NCI-H345 (cell line): ENCODE measurements at places on chromosomes 4 and X.

DNA sequence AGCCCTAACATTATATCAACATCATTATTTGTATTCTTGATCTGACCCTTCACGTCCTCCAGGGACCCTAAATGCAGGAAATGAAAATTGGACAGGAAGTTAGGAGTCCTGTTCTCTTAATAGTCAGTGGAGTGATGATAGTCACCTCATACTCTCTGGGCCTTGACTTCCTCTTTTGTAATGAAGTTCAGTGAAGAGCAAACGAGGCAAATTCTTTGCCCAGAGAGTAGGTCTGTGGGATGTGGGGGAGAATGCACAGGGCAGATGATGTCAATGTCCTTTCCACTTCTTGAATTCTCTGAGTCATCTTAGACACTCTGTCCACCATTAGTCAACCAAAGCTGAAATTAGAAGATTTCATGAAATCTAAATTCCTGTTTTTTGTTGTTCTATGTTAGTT is 17.1 kb upstream of the GPRIN3 start:
- no peak for DNase-seq

- no peak for DNase-seq
Measured at GRCh38 chr4:40831146-40831907, 81.6 kb downstream of the NSUN7 start.

GRCh38 chr4:142925161-142925560 is 79.1 kb upstream of the INPP4B start:
- no peak for DNase-seq

GRCh38 chr4:107389965-107390364 is 330.1 kb downstream of the PAPSS1 start:
- no peak for DNase-seq

DNA sequence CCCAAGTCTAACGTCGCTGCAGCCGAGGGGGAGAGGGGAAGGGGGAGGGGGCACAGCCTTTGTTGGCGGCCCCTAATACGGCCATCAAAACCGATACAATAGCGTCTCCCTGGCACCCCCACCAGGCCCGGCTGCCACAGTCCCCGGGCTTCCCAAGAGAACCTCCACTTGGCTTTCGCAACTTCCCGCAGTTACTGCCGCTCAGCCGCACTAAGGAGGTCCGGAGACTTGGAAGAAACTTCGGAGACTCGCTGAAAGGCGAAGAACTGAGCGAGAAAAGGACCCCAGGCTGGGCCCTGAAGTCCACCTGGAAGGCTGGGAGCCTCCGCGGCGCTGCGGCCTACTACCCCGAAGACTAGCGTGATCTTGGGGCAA is 2.8 kb downstream of the NKX6-1 start:
- no peak for DNase-seq

GRCh38 chrX:9940421-9940820 is 26.7 kb upstream of the CLDN34 start:
- no peak for DNase-seq

- peak; percentile 54 for DNase-seq
Measured at GRCh38 chrX:115960440-115961084, 210.0 kb upstream of the AGTR2 start.

- no peak for DNase-seq
Measured at GRCh38 chr4:23814587-23814986, 75.3 kb downstream of the PPARGC1A start.

GRCh38 chrX:85882601-85883000 is 164.8 kb downstream of the CHM start:
- no peak for DNase-seq

DNA sequence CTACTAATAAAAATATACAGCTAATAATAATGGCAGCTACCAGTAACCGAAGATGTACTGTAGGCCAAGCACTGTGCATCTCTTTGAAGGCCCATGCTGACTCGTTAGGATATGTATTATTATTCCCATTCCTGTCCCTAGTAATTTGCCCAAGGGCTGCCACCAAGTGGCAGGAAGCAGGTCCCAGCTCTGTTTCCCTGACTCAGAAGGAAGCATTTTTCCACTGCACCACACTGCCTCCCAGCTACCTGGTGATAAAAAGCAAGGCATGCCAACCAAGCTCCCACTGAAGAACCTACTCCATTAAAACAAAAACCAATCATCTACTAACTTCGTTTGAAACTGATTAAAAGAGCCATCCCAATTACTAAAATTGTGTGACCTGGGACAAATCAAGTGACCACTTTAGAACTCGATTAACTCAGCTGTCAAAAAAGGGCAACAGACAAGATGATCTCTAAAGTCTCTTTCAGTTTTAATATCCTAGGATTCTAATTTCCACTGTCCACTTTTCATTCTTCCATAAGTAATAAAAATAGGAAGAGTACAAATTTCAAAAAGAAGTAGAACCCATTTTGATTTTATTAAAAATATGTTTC is 24.3 kb upstream of the PGM2 start:
- DNase-seq = peak; percentile 68

GRCh38 chr4:70725633-70726032 is 3.9 kb downstream of the RUFY3 start:
- DNase-seq = no peak

DNA sequence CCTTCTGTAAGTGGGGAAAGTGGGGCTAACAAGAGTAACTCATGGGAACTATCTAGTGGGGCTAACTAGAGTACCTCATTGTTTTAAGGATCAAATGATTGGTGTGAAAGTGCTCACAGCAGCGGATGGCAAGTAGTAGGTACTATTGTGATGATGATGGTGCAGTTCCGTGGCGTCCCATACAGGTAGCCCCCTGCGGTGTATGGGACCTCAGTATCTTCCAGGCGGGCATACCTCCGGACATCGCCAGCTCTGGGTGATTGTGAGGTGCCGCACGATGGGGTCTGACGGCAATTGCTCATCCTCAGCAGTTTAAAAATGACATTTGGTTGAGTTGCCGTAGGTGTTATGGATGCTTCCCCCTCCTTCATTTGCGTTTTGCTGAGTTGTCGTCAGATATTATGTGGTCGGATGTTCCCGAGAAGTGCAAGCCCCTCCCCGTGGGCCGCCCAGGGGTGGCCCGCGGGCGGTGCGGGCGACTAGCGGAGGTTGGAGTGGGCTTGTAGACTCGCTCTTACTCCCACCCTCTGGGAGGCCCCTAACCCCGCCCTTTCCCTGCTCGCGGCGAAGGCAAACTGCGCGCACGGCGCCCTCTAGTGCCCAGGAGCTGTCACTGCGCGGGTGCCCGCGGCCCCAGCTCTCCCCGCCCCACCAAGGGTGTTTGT is 18.3 kb upstream of the GPR101 start:
- DNase-seq = peak; percentile 81

- DNase-seq = peak; percentile 14
Measured at GRCh38 chr4:110055158-110055768, 142.6 kb downstream of the EGF start.

- DNase-seq = peak; percentile 17
Measured at GRCh38 chr4:139014371-139015268, 961 bp upstream of the NOCT start.

- DNase-seq = peak; percentile 25
Measured at GRCh38 chr4:82515705-82516104, 46.1 kb downstream of the TMEM150C start.

DNA sequence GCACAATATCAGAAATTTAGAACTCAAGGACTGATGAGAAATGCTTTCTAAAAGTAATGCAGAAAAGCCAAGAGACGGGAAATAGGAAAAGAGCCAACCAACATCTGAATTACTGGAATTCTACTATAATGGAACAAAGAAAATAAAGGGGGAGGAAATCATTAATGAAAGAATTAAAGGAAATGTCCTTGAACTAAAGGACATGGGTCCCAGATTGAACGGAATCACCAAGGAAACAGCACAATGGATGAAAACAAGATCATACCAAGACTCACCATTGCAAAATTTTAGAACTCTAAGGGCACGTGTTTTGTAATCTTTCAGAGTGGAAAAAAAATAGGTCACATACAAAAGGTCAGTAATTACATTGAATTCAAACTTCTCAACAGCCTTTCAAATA is 35.9 kb downstream of the HPGDS start:
- DNase-seq = no peak

GRCh38 chr4:4677556-4678522 is 136.0 kb upstream of the STX18 start:
- no peak for DNase-seq

- no peak for DNase-seq
Measured at GRCh38 chrX:37371578-37371991, 22.4 kb downstream of the PRRG1 start.

GRCh38 chr4:119493886-119494285 is 134.7 kb downstream of the PDE5A start:
- DNase-seq = no peak

DNA sequence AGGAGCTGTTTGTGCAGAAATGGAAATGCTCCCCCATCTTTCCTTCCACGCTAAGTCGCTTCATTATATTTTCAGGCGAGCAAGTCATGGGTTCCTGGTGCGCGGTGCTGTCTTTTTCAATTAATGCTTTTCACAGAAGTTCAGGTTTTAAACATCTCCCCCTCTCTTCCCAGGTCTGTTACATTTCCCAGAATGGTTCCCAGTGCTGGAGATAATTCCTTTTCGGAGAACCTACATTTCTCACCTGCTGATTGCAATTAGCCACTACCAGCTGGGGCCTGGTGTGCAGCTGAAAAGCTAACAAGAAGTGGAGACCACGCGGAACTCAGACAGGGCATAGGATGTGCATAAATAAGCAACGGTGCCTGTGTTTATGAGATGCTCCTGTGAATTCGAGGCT is 217.8 kb downstream of the MID1IP1 start:
- no peak for DNase-seq

- DNase-seq = peak; percentile 2
Measured at GRCh38 chrX:119062750-119063374, 9.9 kb upstream of the CT47C1 start.

DNA sequence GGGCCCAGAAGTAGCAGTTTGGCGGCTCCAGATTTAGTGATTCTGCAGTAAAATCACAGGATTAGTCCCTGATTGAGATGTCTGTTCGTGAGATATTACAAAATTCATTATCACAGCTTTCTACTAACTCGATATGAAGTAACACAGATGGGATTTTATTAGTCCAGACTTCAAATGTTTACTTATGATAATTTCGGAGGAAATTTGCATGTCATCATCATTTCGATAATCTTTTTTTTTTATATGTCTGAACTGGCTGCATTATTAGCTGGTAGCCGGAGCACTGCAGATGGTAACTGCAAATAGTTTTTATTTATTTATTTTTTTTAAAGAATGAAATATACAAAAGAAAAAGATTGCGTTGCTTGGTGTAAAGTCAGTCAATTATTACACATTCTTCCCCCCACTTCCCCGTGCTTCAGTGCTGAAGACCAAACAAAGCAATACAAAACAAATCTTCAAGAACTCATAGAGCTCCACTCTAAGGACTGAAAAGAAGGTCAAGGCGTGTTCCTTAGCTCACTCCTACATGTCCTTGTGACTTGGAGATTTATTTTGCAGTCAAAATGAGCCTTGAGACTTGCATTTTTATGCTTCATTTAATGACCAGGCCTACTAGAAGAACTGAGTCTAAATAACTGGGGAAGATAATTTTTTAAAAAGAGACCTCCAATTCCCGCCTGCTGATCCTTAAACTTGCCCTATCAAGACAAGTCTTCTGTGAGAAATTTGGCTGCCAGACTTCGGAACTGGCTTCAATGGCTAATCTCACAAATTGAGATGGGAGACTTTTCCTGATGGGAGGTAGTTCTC is 11.7 kb upstream of the PITX2 start:
- no peak for DNase-seq

DNA sequence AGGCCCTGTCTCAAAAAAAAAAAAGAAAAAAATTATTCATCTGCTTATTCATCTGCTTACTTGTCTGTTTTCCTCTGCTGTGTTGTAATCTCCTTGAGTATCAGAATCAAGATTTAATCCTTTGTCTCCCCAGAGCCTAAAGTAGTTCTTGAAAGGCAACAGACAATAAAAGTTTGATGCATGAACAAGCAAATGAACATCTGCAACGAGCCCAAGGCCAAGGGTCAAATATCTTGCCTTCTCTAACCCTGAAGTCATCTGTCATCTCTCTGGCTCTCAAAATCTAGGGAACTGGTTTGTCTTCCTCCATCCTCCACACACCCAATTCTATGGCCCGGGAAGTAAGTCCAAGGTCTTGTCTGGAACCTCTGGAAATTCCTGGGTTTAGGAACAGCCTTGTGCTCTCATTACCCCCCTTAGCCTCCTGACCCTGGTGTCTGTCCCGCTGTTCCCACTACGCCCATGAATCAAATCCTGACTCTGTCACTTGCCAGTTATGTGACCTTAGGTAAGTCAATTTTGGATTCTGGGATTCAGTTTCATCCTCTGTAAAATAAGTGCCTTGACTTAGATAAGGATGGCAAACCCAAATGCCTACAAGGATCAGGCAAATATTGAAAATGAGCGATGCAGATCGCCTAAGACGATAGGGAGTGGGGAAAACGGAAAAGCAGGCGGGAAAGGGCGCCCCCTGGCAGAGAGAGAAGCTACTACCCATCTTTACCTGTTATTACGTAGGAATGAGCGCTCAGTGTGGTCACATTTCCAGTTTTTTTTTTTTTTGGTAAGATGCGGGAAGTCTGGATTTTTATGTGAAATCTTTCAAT is 102.7 kb upstream of the DHX15 start:
- DNase-seq = no peak

- DNase-seq = no peak
Measured at GRCh38 chr4:40316333-40316781, 18.8 kb upstream of the CHRNA9 start.

DNA sequence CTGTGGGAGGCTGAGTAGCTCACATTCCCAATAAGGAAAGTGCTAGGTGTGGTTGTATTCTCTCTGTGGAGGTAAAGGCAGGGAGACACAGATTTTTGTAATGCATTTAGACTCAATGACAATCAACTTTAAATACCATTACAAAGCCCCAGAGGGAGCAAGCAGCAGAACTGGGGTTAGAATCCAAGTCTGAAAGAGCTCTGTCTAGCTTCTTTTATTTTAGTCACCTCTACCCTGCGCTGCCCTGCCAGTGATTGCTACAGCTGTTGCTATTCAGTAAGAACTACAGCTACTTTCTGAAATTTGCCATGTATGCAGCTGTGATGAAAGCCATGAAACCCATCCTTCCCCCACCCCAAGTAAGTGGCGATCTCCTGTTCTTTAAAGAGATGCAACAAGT is 22.5 kb downstream of the SLC39A8 start:
- no peak for DNase-seq

- no peak for DNase-seq
Measured at GRCh38 chr4:10033191-10033881, 12.0 kb upstream of the SLC2A9 start.

DNA sequence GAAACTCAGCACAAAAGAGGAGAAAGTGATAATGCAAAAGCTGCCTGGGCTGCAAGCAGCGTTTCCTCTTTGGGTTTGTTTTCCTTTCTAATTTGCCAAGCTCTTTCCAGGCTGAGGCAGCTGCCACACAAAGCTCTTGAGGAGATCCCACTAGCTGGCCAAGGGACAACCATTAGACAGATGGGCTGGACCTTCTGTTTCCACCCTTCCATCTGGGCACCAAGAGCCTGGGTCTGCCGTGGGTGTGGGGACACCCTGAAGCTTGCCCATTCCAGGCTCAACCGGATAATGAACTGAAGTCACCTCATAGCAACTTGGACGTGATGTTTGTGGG is 194.6 kb upstream of the C1QTNF7 start:
- no peak for DNase-seq

DNA sequence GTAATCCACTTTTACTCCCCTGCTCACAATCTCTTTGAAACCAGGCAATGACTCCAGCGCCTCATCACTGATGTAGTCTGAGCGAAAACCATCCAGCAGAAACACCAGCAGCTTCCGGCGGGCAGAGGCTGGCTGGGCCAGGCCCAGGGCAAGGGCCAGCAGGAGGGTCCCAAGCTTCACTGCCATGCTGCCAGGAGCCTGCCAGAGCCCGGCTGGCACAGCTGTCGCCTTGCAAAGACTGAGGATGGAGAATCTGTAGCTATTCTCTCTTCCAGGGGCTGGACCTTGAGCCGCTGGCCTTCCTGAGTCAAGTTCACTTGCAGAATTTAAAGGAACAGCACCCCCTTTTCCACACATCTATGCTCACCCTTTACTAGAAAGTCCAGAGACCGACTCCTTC is at the start of gene ENPP6:
Gene ENPP6 (minus strand): TSS at position 240 of the 400 bp plus-strand sequence. CDS start 54 bp downstream, at position 186.
- DNase-seq = no peak
